ENCODE measurements at places on chromosomes 16 and 17.

- peaks cover 58% of the 10 kb centered on the region for H3K36me3 ChIP-seq
- no peaks in the 10 kb centered on the region for H3K4me1 ChIP-seq
- no peaks in the 10 kb centered on the region for H3K27me3 ChIP-seq
Measured at GRCh38 chr17:28675490-28675889, 13.5 kb downstream of the SUPT6H start.

GRCh38 chr17:82588266-82589175, 59.7 kb downstream of the WDR45B start:
- H3K27me3 ChIP-seq = no peaks in the 10 kb centered on the region
- H3K36me3 ChIP-seq = peaks cover 31% of the 10 kb centered on the region
- no peak for DNase-seq
- H3K4me1 ChIP-seq = peaks cover 14% of the 10 kb centered on the region

DNA sequence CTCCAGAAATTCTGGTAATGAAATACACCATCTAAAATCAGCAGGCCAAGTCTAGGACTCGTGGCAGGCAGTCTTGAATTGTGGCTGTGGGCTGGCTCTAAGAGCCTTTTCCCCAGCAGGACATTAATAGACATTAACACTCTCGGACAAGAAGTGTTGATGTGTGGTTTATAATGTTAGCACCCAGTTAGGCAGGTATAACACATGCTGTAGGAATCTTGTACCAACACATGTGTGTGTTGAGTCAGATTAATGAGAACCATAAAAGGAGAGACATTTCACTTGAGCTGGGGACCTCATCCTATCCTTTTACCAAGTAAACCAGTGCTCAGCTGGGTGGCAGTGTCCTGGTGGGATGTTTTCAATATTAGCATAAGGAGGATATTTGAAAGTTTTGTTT, 264.5 kb downstream of the FTO start:
- peak overlapping the region; percentile 57 for H3K27ac ChIP-seq
- no peak for DNase-seq
- H3K4me3 ChIP-seq = no peak overlapping the region
- H3K36me3 ChIP-seq = no peaks in the 10 kb centered on the region

- peaks cover 54% of the 10 kb centered on the region for H3K36me3 ChIP-seq
- H3K27ac ChIP-seq = no peak overlapping the region
- H3K4me3 ChIP-seq = no peak overlapping the region
- peaks cover 4% of the 10 kb centered on the region for H3K27me3 ChIP-seq
- DNase-seq = no peak
Measured at GRCh38 chr16:88629835-88630234, 8.5 kb upstream of the IL17C start.

GRCh38 chr16:27028591-27029110, 38.1 kb upstream of the C16orf82 start:
- no peaks in the 10 kb centered on the region for H3K27me3 ChIP-seq
- no peaks in the 10 kb centered on the region for H3K36me3 ChIP-seq
- H3K4me1 ChIP-seq = no peaks in the 10 kb centered on the region
- H3K27ac ChIP-seq = no peak overlapping the region
- H3K4me3 ChIP-seq = no peak overlapping the region

DNA sequence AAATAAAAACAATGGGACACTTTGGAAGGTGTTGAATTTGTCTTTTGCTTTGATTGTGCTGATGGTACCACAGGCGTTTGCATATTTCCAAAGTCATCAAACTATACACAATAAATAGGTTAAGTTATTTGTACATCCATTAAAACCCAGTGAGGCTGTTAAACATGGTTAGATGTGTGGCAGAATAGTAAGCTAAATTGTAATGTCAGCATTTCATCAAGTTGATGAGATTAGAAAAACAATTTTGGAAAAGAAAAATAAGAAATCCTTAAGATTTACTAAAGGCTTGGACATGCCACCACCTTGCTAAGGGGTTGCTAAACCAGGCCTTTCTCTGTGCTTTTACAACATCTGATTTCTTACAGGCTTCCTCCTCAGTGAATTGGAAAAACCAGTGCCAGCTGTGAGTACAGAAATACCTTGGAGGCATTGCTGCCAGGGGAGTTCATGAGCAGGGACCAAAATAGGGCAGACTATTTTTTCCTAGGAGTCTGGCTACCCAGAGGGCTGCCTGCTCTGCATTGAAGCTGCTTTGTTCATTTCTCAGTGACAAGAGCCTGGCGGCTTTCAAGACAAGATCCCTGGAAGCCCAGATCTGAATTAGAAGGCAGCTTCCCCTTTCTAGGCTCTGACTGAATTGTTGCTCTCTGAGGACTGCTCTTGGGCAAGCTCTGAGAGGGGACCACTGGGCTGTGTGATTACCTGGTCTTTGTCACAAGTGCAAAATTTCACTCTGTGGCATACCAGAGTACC, 43.4 kb upstream of the CA10 start:
- H3K27ac ChIP-seq = no peak overlapping the region
- no peaks in the 10 kb centered on the region for H3K27me3 ChIP-seq
- H3K4me1 ChIP-seq = no peaks in the 10 kb centered on the region
- H3K36me3 ChIP-seq = no peaks in the 10 kb centered on the region

GRCh38 chr17:49312722-49313121, 49.3 kb downstream of the ZNF652 start:
- no peak overlapping the region for H3K27ac ChIP-seq
- DNase-seq = no peak
- no peaks in the 10 kb centered on the region for H3K4me1 ChIP-seq
- H3K27me3 ChIP-seq = no peaks in the 10 kb centered on the region
- H3K36me3 ChIP-seq = peaks cover 10% of the 10 kb centered on the region
- no peak overlapping the region for H3K4me3 ChIP-seq

GRCh38 chr17:44584443-44584842, 27.2 kb downstream of the FZD2 start:
- H3K4me1 ChIP-seq = no peaks in the 10 kb centered on the region
- no peak overlapping the region for H3K27ac ChIP-seq
- H3K27me3 ChIP-seq = no peaks in the 10 kb centered on the region
- H3K36me3 ChIP-seq = no peaks in the 10 kb centered on the region
- H3K4me3 ChIP-seq = no peak overlapping the region

DNA sequence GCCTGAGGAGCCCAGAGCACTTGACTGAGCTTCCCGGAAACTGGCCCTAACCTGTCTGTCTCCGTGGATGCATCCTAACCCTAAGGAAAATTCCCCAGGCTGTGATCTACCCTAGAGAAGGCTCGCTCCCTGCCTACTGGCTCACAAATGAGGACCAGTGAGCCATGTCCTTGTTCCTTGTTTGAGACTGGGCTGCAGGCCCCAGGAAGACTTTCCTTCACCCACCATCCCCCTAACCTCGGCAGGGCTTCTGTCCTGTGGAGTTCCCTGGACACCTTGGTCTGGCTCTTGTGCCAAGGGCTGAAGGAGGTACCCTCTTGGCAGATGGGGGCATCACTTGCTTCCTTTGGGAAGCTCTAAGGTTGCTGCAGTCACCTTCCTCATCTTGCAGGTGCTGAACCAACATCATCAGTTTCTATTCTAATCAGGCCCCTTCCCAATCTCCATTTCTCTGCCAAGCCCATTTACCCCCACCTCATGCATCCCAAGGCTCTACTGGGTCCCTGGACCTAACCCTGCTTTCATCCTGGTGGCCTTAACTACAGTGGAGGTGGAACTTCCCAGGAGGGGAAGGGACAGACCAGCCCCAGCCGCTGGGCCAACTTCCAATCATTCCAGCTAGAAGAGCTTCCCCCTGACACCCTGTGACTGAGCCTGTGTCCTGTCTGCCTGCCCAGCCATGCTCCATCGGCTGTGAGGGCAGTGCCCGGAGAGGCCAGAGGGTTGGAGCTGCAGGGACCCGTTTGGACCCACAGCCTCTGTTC, 12.4 kb downstream of the RNF40 start:
- no peaks in the 10 kb centered on the region for H3K27me3 ChIP-seq
- no peak for DNase-seq
- no peaks in the 10 kb centered on the region for H3K4me1 ChIP-seq
- no peak overlapping the region for H3K4me3 ChIP-seq

Data from lung (tissue), 17 donors.